Dorsolateral prefrontal cortex (tissue), 122 donors: ENCODE measurements at places on chromosomes 1 and 21.
A peak's percentile ranks its signal among the peaks of the same experiment; 100 is the strongest.

DNA sequence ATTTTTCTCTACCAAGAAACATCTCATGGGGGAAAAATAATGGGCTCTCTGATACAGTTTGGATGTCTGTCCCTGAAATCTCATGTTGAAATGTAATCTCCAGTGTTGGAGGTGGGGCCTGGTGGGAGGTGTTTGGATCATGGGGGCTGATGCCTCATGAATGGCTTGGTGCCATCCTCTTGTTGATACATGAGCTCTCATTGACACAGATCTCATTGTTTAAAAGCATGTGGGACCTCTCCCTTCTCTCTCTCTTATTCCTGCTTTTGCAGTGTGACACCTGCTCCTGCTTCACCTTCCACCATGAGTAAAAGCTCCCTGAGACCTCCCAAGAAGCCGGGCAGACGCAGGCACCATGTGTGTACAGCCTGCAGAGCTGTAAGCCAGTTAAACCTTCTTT, 332.5 kb upstream of the NRIP1 start:
- DNase-seq: no peak

GRCh38 chr1:204990059-204990664, 52.9 kb upstream of the CNTN2 start:
- peak; percentile 55 for DNase-seq

GRCh38 chr21:28439251-28439650, 553.4 kb downstream of the LTN1 start:
- DNase-seq: no peak

GRCh38 chr1:29657816-29658215, 421.5 kb downstream of the PTPRU start:
- no peak for DNase-seq

DNA sequence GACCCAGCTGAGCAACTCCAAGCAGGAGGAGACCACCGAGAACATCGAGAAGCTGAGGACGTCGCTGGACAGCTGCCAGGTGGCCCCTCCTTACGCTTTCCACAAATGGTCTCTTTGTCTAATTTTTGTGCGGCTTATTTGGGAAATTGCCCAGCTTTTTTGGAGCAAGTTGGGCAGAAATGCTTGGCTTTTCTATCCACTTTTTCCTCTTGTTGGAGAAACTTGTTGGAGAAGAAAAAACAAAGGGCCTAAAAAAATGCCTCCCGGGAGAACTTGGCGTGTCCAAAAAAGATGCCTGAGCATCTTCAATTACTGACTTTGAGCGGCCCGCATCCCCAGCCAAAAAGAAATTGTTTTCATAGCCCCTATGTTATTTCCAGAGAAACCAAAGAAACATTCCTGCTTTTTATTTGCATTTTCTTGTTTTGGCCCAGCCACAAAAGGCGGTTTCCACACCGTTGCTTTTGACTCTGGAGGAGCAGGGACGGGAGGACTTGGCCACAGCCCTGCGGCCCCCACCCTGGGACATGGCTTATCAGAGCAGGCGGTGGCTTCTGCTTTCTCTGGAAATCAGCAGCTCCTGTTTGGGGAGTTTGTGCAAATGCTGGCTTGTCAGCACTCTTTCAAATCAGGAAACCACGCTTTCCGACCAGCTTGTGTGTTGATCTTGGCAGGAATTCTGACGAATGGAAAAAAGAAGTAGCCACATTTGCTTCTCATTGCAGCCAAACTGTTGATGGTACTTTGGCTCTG, 81.2 kb upstream of the EFHD2 start:
- peak; percentile 55 for DNase-seq

DNA sequence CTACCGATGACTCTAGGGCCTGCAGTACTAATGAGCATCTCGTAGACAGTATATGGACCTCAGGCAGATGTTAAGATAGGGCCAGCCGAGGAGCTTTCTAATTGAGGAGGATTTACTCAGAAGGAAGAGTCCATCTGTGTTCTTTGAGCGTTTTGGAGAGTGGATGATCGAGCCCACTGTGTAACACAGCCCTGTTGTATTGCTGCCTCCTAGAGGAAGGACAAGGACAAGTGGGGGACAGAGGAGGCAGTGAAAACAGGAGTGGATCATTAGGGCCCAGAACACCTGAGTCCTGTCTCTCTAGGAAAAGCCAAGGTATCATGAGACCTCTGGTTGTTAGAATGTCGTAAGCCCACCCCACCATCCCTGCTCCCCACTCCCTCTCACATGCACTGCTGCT, 62.9 kb downstream of the TBX19 start:
- DNase-seq: no peak

DNA sequence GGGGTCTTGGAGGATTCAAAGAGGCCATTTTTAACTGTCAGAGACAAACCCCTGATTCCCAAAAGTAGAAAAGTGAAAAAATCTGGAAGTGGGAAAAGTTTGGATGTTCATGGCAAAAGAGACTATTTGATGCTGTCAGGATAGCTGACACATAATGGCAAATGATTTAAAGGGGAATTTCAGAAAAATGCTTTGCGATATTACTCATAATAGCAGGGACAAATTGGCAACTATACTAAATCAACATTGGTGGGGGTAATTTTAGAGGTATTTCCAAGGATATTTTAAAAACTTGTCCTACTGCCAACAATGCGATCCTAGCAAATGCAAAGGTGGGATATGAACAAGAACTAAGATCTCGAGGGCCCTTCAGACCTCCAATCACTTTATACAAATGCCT, 5.3 kb upstream of the GSTM4 start:
- DNase-seq: no peak

- DNase-seq: peak; percentile 35
Observed at GRCh38 chr1:93447481-93448291, at the start of gene FNBP1L. Gene FNBP1L, plus strand, starts transcription at chr1:93448118. Its CDS starts 164 bp downstream, at chr1:93448282.

GRCh38 chr1:20612221-20612746, 21.0 kb upstream of the PINK1 start:
- DNase-seq: no peak

- DNase-seq: no peak
Observed at GRCh38 chr1:1430992-1431844, 4.3 kb upstream of the VWA1 start.

- peak; percentile 23 for DNase-seq
Observed at GRCh38 chr1:3054474-3054873, 14.5 kb upstream of the PRDM16 start.

GRCh38 chr1:53381790-53382401, 54.0 kb upstream of the LRP8 start:
- DNase-seq: no peak

- DNase-seq: no peak
Observed at GRCh38 chr1:7962014-7962335, 464 bp downstream of the PARK7 start.

GRCh38 chr1:4033129-4033676, 133.1 kb upstream of the C1orf174 start:
- no peak for DNase-seq

DNA sequence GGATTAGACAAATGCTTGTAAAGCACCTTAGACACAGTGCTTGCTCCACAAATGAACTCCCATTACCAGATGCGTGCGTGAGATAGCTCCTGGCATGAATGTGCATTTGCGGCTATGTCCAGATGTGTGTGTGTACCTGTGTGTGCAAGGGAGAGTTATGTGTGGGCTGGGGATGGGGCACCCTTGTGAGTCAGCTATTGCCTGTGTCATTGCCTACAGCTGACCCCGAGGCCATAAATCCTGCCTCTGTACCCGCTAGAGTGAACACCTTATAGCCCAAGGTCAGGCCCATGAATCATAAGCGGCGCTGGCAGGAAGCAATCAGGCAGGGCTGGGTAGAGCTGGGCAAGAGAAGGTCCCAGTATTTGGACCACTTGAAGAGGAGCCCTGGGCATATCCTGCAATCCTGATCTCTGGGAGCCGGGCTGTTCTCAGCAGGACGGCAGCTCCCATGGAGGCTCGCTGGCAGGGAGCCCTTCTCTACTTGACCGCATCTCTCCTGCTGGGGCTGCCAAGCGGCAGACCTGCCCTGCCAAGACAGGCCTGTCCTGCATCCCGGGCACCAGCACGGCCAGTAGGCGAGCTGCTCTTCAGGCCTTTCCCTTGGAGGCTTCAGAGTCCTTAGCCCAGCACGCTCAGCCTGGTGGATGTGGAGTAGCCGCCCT, 86.4 kb downstream of the TMEM53 start:
- DNase-seq: no peak

DNA sequence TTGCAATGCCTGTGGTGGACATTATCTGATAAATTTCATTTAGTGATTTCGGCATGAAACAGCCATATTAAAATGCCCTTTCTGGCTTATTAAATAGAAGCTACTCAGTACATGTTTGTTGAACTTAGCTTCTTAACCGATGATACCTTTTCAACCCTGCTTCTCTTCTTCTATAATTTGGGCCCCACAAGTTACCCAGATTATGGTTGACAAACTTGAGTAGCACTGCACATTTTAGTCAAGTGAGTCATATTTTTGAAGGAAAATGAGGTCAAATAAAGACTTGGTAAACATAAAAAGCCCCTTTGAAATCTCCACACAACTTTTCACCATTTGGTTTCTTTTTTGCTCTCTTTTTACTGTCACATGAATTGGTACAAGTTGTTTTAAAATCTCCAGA, 33.8 kb downstream of the GIPC2 start:
- DNase-seq: no peak

GRCh38 chr1:234912548-234913277, 215.9 kb downstream of the TOMM20 start:
- DNase-seq: no peak
